ENCODE measurements at places on chromosomes 1 and 21. TPM values are rescaled to one million over a fixed set of nuclear protein-coding genes. Genes with fewer than 3 reads are reported as not detected.
A peak's percentile ranks its signal among the peaks of the same experiment; 100 is the strongest.

DNA sequence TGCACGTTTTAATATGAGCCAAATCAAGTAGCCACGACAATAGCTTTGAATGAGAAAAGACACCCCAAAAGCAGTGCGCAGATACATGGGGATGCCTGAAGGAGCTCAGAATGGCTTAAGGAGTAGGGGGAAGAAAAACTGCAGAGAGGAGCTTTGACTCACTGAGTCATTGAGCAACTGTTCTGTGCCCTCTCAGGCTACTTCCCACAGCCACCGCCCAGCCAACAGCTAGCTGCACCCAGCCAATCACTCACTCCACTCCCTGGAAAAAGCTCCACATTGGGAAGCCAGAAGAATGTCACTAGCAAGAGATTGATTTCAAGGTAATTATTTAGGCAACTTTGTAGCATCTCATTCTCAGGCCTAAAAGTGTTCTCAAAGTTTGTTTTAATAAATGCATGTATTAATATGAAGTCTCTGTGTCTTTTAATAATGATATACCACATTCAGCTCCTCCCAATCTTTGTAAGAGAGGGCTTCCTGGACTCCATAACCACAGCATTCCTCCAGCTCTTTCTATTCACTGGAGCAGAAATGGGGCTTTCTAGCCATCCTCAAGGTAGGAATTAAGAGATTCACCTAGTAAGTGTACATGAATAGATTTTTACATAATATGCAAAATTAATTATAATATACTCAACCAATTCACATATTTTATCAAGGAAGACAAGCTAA is 16.8 kb downstream of the DUSP10 start:
- H3K4me1 ChIP-seq, result peaks cover 31% of the 10 kb centered on the region
- peak overlapping the region; percentile 43 for H3K27ac ChIP-seq
- H3K27me3 ChIP-seq, result no peaks in the 10 kb centered on the region
- H3K36me3 ChIP-seq, result no peaks in the 10 kb centered on the region
- H3K4me3 ChIP-seq, result no peak overlapping the region

GRCh38 chr1:209106237-209106741 is 477.2 kb upstream of the CAMK1G start:
- no peaks in the 10 kb centered on the region for H3K36me3 ChIP-seq
- no peaks in the 10 kb centered on the region for H3K4me1 ChIP-seq
- H3K27me3 ChIP-seq, result no peaks in the 10 kb centered on the region
- no peak for DNase-seq
- no peak overlapping the region for H3K27ac ChIP-seq

DNA sequence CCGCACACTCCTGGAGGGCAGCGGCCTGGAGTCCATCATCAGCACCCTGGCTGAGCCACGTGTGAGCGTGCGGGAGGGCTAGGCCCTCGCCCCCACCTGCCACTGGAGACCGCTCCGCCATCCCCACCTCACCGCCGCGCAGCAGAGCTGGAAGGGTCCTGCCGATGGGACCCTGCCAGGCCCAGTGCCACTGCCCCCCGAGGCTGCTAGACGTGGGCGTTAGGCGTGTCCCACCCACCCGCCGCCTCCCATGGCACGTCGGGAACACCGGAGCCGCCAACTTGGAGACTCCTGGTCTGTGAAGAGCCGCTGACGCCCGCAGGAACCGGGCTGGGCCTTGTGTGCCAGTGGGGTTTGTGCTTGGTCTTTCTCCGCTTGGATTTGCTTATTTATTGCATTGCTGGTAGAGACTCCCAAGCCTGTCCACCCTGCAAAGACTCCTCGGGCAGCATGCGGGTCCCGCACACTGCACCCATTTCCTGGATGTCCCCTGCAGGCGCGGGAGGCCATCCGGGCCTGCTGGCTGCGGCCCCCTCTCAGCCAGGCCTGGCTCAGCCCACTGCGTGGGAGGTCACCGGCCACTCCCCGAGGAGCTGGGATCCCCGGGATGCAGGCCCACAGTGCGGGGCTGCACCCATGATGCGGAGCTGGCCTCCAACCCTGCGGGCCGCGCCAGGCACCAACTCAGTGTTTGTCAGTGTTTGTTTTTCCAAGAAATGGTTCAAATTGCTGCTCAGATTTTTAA is 6.0 kb downstream of the LY9 start:
- no peaks in the 10 kb centered on the region for H3K27me3 ChIP-seq
- no peak overlapping the region for H3K27ac ChIP-seq
- DNase-seq, result no peak
- H3K4me3 ChIP-seq, result no peak overlapping the region
- no peaks in the 10 kb centered on the region for H3K36me3 ChIP-seq

Gene PRR9
- not detected for total RNA-seq

- H3K4me1 ChIP-seq, result peaks cover 52% of the 10 kb centered on the region
- no peak for DNase-seq
- H3K27ac ChIP-seq, result peak overlapping the region; percentile 25
- H3K36me3 ChIP-seq, result no peaks in the 10 kb centered on the region
- H3K27me3 ChIP-seq, result no peaks in the 10 kb centered on the region
- no peak overlapping the region for H3K4me3 ChIP-seq
Observed at GRCh38 chr1:15346346-15347030, 63.2 kb upstream of the EFHD2 start.

Gene ZSWIM5
- 2.5 TPM for total RNA-seq

GRCh38 chr1:68459796-68460195 is 10.0 kb upstream of the RPE65 start:
- no peaks in the 10 kb centered on the region for H3K36me3 ChIP-seq
- no peak overlapping the region for H3K4me3 ChIP-seq
- DNase-seq, result no peak
- H3K27ac ChIP-seq, result no peak overlapping the region
- no peaks in the 10 kb centered on the region for H3K4me1 ChIP-seq

GRCh38 chr1:43317817-43318471 is 17.2 kb downstream of the TIE1 start:
- H3K4me3 ChIP-seq, result no peak overlapping the region
- no peaks in the 10 kb centered on the region for H3K4me1 ChIP-seq
- no peak overlapping the region for H3K27ac ChIP-seq
- no peak for DNase-seq

Gene NLRP3
- total RNA-seq, result 1.8 TPM

GRCh38 chr1:180528868-180529470 is 26.6 kb upstream of the ACBD6 start:
- no peaks in the 10 kb centered on the region for H3K4me1 ChIP-seq
- no peak for DNase-seq
- H3K27ac ChIP-seq, result no peak overlapping the region
- no peaks in the 10 kb centered on the region for H3K36me3 ChIP-seq

Gene RBP7
- 10.4 TPM for total RNA-seq

Gene SV2A
- total RNA-seq, result 1.7 TPM

Gene CD53
- 9.4 TPM for total RNA-seq

Gene CXADR
- 44.2 TPM for total RNA-seq

GRCh38 chr1:22257290-22258275 is 114.7 kb upstream of the WNT4 start:
- H3K27ac ChIP-seq, result no peak overlapping the region
- no peak overlapping the region for H3K4me3 ChIP-seq
- DNase-seq, result no peak
- H3K27me3 ChIP-seq, result peaks cover 23% of the 10 kb centered on the region
- H3K36me3 ChIP-seq, result no peaks in the 10 kb centered on the region

Gene FAM76A
- total RNA-seq, result 9.9 TPM

DNA sequence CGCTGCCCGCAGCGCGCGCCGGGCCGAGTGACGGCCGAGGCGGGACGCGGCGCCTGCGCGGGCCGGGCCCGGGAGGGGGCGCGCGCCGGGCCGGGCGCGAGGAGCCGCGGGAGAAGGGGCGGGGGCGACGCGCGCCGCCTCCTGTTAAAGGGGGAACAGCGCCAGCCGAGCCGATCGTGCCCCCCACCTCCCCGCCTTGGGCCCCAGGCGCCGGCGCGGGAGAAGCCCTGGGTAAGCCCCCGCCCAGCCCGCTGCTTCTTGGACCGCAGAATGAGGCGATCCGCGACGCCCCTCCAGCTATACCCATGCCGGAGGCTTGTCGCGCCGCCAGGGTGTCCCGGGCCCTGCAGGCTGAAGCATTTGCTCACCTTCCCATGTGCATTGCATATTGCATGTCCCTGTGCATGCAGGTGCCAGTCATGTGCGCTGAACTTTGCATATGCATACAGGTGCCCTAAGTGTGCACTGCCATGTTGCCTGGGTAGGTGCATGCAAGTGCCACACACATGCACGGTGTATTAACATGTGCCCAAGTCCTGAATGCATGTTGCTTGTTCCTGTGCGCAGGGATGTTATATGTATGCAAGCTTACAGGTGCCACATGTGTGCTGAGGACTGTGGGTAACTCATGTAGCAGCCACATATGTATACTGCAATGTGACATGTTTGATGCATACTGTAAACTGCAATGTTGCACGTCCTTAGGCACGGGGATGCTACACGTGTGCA is at the start of gene ADGRB2:
Gene ADGRB2 (minus strand): TSS at position 29 of the 729 bp plus-strand sequence. CDS start 7,119 bp downstream, outside the sequence.
- peak within 1 kb of the TSS; percentile 41 for H3K4me3 ChIP-seq
- peaks cover 8% of the 10 kb centered on the region for H3K27me3 ChIP-seq
- no peak within 1 kb of the TSS for H3K27ac ChIP-seq
- DNase-seq, result no peak
- no peaks in the 10 kb centered on the region for H3K36me3 ChIP-seq

DNA sequence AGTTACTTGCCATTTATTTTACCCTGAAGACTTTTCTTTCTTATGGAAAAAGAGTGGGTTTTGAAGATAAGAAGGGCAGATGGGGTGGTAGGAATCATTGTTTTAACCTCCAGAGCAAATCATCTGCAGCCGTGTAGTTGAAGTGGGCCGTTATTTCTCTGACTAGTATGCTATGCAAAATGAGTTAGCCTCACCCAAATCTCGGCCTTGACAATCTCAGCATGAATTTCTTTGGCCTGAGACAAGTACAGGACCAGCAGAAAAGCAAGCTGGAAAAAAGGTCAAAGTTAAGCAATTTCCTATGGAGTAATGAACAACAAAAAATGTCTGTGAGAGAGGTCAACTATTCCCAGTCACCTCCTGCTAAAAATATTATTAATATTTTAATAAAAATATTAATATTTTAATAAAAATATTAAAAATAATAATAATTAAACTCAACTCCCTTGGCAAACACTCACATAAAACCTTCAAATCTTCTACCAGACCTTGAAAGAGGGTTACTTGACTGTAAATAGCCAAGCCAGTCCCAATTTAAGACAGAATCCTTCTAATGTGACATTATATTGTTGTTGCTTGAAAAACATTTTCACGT is 6.8 kb upstream of the TEKT2 start:
- H3K36me3 ChIP-seq, result no peaks in the 10 kb centered on the region
- H3K4me1 ChIP-seq, result no peaks in the 10 kb centered on the region
- no peak overlapping the region for H3K4me3 ChIP-seq
- no peak for DNase-seq
- no peak overlapping the region for H3K27ac ChIP-seq
- no peaks in the 10 kb centered on the region for H3K27me3 ChIP-seq

DNA sequence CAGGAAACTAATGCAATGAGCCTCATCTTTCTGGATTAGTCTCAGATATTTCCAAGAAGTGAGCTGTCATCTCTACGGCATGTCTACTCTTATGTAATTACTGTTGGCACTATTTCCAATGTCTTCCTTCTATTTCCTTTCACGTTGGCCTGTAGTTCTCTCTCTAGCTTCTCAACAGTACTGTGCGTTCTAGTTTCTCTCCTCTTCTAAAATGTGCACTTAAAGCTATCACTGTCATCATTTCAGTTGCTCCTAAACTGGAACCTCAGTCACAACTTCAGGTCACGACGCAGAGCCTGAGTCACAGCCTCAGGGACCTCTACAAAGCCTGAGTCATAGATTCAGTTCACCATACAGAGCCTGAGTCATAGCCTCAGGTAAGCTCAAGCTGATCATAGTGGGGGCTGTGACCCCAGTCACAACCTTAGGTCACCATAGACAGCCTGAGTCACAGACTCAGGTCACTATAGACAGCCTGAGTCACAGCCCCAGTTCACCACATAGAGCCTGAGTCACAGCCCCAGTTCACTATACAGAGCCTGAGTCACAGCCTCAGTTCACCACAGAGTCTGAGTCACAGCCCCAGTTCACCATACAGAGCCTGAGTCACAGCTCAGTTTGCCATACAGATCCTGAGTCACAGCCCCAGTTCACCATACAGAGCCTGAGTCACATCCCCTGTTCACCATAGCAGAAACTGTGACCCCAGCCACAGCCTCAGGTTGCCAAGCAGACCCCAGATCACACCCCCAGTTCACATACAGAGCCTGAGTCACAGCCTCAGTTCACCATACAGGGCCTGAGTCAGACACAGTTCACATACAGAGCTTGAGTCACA is 13.0 kb downstream of the WNT9A start:
- no peak overlapping the region for H3K4me3 ChIP-seq
- peaks cover 24% of the 10 kb centered on the region for H3K4me1 ChIP-seq
- no peak for DNase-seq
- H3K27ac ChIP-seq, result peak overlapping the region; percentile 70
- H3K36me3 ChIP-seq, result no peaks in the 10 kb centered on the region

GRCh38 chr1:67889953-67890567 is 56.8 kb upstream of the GNG12 start:
- H3K4me3 ChIP-seq, result no peak overlapping the region
- H3K4me1 ChIP-seq, result peaks cover 4% of the 10 kb centered on the region
- no peak overlapping the region for H3K27ac ChIP-seq
- no peaks in the 10 kb centered on the region for H3K36me3 ChIP-seq

DNA sequence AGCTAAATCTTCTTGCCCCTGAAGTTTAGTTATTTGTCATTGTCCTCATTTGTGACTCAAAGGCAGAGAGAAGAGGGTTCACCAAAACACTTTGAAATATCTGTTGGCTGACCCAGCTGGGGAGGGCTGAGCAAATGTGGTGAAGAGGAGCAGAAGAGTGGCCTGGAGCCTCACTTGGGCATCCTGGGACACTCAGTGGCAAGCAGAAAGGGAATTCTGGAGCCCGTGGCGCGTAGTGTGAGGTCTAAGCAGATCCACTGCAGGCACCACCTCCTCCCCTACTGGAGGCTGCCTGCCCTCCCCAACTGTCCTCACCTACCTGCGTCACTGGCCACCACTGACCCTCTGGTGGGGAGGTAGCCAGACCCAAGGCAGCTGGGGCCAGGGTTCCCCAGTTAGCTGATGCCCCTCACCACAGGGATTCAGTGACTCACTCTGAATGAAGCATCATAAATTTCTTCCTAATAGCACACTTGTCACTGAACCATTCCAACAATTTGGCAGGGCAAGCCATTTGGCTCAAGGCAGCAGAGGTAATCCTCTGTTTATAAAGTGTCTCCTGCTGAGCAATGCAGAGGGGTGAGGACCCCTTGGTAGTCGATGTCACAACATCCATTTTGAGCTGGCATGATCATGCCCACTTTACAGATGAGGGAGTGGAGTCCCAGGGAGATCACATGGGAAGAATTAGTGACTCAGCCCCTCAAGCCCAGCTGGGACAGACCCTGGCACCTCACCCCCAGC is 80.3 kb downstream of the NENF start:
- H3K27me3 ChIP-seq, result no peaks in the 10 kb centered on the region
- no peaks in the 10 kb centered on the region for H3K4me1 ChIP-seq
- no peak overlapping the region for H3K27ac ChIP-seq
- DNase-seq, result no peak
- no peak overlapping the region for H3K4me3 ChIP-seq

DNA sequence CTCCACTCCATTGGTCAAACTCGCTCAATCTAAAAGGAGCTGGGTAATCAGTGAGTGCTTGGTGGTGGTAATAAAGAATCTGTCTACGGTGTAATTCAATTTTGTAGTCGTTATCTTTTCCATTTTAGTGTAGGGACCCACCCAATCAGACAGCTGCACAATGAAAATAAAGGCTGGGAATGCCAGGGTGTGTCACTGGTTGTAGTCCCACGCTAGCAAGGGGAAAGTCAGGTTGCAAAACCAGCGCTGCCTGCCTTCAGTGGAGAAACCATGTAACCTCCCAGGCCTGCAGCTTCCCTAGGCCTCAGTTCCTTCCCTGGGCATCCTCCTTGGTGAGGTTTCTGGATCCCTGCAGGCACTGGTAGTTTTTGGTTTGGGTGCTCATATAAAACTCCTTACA is 49.4 kb upstream of the PPP2R5A start:
- H3K27me3 ChIP-seq, result no peaks in the 10 kb centered on the region
- H3K4me1 ChIP-seq, result peaks cover 44% of the 10 kb centered on the region
- peak overlapping the region; percentile 30 for H3K27ac ChIP-seq
- no peak overlapping the region for H3K4me3 ChIP-seq
- no peaks in the 10 kb centered on the region for H3K36me3 ChIP-seq

Gene AUNIP
- 1.3 TPM for total RNA-seq

Measured in esophagus squamous epithelium (tissue), 5 donors.